ENCODE measurements at places on chromosomes 2 and 18.

- no peak for DNase-seq
Observed at GRCh38 chr18:56627991-56628390, 10.4 kb downstream of the TXNL1 start.

DNA sequence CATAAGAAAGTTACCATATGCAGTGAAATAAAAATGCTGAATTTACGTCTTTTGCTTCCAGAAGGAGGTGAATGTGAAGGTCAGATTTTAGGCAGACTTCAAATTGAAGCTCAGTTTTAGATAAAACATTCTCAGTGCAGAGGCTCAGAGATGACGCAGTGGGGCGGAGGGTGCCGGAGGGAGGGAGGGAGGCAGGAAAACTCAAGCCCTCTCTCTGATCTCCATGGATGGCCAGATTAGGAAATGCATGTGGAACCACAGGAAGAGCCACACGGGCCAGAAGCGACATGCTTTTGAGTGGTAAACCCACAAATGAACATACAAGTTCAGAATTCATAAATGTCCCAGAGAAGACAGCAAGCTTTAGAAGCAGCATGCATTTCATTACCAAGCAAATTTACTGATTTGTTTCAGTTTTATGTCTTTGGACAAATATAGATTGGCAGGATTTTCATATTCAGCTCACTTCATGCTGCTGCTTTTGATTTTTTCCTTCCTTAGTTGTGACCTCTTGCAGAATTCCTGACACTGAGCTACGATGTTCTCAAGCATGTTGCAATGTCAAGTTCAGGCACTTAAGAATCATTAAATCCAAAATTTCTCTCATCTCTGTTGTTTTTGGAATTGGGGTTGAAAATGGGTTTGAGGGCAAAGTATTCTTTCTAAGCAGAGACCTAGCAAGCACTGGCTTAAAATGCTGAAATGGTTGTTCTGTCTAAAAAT lies 29.7 kb upstream of the APCDD1 start:
- no peak for DNase-seq

GRCh38 chr2:157932480-157933159 lies 56.5 kb upstream of the ACVR1 start:
- no peak for DNase-seq

- no peak for DNase-seq
Observed at GRCh38 chr2:113891265-113891959, 1.5 kb downstream of the ACTR3 start.

GRCh38 chr2:25682082-25682481 lies 8.7 kb upstream of the DTNB start:
- no peak for DNase-seq

GRCh38 chr2:235900631-235901030 lies 267.6 kb downstream of the GBX2 start:
- DNase-seq, result no peak

DNA sequence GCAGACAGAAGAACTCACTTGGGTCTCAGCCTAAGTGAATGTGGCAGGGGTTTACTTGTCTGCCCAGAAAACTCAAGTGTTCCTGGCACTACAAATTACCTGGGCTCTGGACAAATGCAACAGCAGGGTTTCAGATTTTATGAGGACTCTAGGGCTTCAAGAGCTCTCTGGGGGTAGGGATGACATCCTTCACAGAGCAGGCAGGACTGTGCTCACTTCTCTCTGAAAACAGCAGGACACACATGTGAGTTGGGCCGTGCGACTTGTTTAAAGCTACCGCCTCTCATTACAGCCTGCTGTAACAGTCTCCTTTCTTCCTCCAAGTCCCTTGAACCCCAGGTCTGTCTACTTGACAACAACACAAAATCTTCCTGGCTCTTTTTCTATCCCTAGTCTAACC lies 212.6 kb downstream of the EN1 start:
- DNase-seq, result no peak

GRCh38 chr2:9251154-9252001 lies 44.8 kb downstream of the ASAP2 start:
- DNase-seq, result no peak

Measured in OCI-LY7 (cell line).